Activated CD8-positive, alpha-beta T cell treated with anti-CD3 and anti-CD28 coated beads for 36 hours (primary cell): ENCODE measurements at places on chromosomes 11 and 22. TPM values are rescaled to one million over a fixed set of nuclear protein-coding genes. Genes with fewer than 3 reads are reported as not detected.
A peak's percentile ranks its signal among the peaks of the same experiment; 100 is the strongest.

ART1 gene
- total RNA-seq: not detected

ASCL3 gene
- not detected for total RNA-seq

ARSA gene
- total RNA-seq: 11.6 TPM

MMP10 gene
- not detected for total RNA-seq

ZNF70 gene
- 1.7 TPM for total RNA-seq

KLHL35 gene
- 0.16 TPM for total RNA-seq

MED19 gene
- total RNA-seq: 9.1 TPM

NDUFS8 gene
- total RNA-seq: 109 TPM

USP35 gene
- 6.8 TPM for total RNA-seq

SLC16A8 gene
- not detected for total RNA-seq

OR2D2 gene
- not detected for total RNA-seq

EIF1AD gene
- 44.4 TPM for total RNA-seq

CRYBB3 gene
- not detected for total RNA-seq

- no peaks in the 10 kb centered on the region for H3K27me3 ChIP-seq
- H3K27ac ChIP-seq: peak overlapping the region; percentile 28
- no peak overlapping the region for H3K4me3 ChIP-seq
- peaks cover 65% of the 10 kb centered on the region for H3K36me3 ChIP-seq
- DNase-seq: no peak
Observed at GRCh38 chr22:49867303-49868265, 13.9 kb downstream of the ZBED4 start.

DNA sequence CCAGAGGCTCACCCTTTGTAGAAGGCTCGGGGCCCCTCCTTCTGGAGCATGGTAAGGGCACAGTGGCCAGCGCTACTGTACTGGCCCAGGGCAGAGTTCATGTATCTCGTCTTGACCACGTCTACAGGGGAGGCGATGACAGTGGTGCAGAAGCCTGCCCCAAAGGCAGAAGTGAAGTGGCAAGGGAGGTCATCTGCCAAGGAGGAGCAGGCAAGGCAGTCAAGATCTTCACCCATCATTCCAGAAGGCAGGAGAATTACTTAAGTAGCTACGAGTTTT is 7.2 kb downstream of the UCP2 start:
- no peaks in the 10 kb centered on the region for H3K27me3 ChIP-seq
- H3K27ac ChIP-seq: peak overlapping the region; percentile 98
- H3K4me1 ChIP-seq: peaks cover 87% of the 10 kb centered on the region
- peaks cover 75% of the 10 kb centered on the region for H3K36me3 ChIP-seq
- DNase-seq: no peak
- H3K4me3 ChIP-seq: no peak overlapping the region

DNA sequence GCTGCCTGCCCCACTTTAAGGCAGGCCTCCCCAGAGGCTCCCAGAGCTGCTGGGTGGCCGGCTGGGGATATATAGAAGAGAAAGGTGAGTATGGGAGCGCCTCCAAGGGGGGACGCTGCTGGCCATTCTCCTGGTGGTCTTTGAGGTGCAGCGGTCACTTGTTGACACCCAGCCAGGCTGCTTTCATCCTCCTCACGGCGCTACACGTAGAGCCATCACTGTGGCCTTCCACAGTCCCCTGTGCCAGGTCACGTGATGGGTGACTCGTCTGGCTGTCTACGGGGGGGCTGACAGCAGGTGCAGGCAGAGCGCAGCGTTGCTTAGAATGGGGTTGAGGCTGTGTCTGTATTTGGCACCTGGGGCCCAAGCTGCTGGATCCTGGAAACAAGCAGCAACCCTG is 1.9 kb downstream of the ACR start:
- no peaks in the 10 kb centered on the region for H3K27me3 ChIP-seq
- H3K4me3 ChIP-seq: no peak overlapping the region
- no peaks in the 10 kb centered on the region for H3K36me3 ChIP-seq
- H3K4me1 ChIP-seq: no peaks in the 10 kb centered on the region

DNA sequence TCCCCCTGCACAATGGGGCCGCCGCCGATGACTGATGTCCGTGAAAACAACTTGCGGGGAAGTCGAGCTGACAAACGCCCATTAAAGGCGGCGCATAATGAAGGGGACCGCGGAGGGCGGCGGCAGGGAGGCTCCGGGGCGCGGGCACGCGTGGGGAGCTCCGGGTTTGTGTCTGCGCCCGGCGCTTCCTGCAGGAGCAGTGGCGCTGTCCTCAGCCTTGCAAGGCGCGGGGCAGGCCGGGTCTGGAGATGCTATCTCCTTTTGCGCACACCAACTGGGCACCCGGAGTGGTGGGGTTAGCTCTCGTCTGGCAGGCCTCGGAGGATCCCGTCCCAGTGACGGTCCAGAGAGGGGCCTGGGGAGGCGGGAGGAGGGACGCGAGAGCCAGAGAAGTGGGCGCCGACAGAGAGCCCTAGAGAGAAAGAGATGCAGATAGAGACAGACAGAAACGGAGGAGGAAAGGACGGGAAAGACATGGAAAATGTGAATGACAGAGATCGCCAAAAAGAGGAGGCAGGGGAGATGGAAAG is 390 bp upstream of the FGF3 start:
- no peak overlapping the region for H3K27ac ChIP-seq
- no peak overlapping the region for H3K4me3 ChIP-seq
- no peak for DNase-seq
- no peaks in the 10 kb centered on the region for H3K4me1 ChIP-seq

- H3K36me3 ChIP-seq: no peaks in the 10 kb centered on the region
- peaks cover 34% of the 10 kb centered on the region for H3K27me3 ChIP-seq
- H3K4me3 ChIP-seq: no peak overlapping the region
- H3K4me1 ChIP-seq: no peaks in the 10 kb centered on the region
- DNase-seq: no peak
Observed at GRCh38 chr22:43465291-43466015, 53.6 kb downstream of the MPPED1 start.

GRCh38 chr11:114342476-114342875 is 46.3 kb downstream of the NNMT start:
- H3K27me3 ChIP-seq: peaks cover 8% of the 10 kb centered on the region
- H3K27ac ChIP-seq: no peak overlapping the region
- H3K4me1 ChIP-seq: peaks cover 10% of the 10 kb centered on the region
- no peaks in the 10 kb centered on the region for H3K36me3 ChIP-seq
- no peak overlapping the region for H3K4me3 ChIP-seq

GRCh38 chr11:121464352-121464946 is 11.7 kb upstream of the SORL1-AS1 start:
- H3K27me3 ChIP-seq: no peaks in the 10 kb centered on the region
- H3K36me3 ChIP-seq: peaks cover 19% of the 10 kb centered on the region
- peak overlapping the region; percentile 62 for H3K4me3 ChIP-seq
- H3K4me1 ChIP-seq: peaks cover 95% of the 10 kb centered on the region
- H3K27ac ChIP-seq: peak overlapping the region; percentile 98
- peak; percentile 96 for DNase-seq

DNA sequence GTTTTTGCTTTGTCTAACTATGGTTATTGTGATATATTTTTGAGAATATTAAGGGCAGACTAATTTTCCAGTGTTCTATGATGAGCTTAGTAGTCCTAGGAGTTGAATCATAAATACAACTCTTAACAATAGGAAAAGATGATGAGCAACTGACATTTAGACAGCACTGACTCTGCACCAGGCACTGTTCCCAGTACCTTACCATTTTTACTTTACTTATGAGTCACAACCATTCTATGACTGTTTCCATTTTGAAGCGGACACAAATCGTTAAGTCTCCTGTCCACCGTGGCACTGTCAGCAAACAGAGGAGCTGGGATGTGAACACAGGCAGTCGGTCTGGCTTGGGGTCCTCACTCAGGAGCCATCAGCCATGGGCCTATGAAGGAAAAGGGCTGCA is 3.4 kb upstream of the SCGB2A2 start:
- peaks cover 11% of the 10 kb centered on the region for H3K27me3 ChIP-seq
- H3K4me1 ChIP-seq: peaks cover 23% of the 10 kb centered on the region
- H3K36me3 ChIP-seq: no peaks in the 10 kb centered on the region
- no peak overlapping the region for H3K4me3 ChIP-seq
- DNase-seq: peak; percentile 44
- peak overlapping the region; percentile 43 for H3K27ac ChIP-seq

GRCh38 chr11:121936370-121936769 is 179.6 kb downstream of the BLID start:
- H3K27me3 ChIP-seq: peaks cover 16% of the 10 kb centered on the region
- no peak for DNase-seq
- no peaks in the 10 kb centered on the region for H3K36me3 ChIP-seq
- no peaks in the 10 kb centered on the region for H3K4me1 ChIP-seq
- no peak overlapping the region for H3K27ac ChIP-seq

DNA sequence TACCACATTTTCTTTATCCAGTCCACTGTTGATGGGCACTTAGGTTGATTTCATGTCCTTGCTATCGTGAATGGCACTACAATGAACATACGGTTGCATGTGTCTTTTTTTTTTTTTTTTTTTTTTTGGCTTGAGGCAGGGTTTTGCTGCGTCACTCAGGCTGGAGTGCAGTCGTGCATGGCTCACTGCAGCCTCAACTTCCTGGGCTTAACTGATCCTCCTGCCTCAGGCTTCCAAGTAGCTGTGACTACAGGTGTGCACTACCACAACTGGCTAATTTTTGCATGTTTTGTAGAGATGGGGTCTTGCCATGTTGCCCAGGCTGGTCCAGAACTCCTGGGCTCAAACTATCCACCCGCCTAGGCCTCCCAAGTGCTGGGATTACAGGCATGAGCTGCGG is 1.5 kb upstream of the CCDC90B start:
- H3K36me3 ChIP-seq: peaks cover 10% of the 10 kb centered on the region
- H3K27me3 ChIP-seq: no peaks in the 10 kb centered on the region
- H3K27ac ChIP-seq: peak overlapping the region; percentile 60
- H3K4me1 ChIP-seq: peaks cover 22% of the 10 kb centered on the region
- H3K4me3 ChIP-seq: no peak overlapping the region

DNA sequence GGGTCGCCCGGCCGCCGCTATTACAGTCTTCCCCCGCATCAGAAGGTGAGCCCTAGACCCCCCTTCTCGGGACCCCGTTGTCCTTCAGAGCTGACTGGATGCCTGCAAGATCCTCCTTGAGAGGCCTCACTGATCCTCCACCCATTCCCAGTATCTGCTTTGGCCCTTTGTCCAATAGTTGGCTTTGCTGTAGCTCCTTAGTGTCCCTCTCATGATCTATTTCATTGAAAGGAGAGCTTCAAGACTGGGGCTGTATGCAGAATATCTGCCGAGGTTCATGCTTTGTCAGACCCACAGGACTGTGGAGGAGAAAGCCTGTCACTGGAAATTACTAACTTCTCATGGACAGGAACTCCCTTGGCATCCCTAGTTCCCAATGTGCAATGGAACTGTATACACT is 499 bp downstream of the DLAT start:
- DNase-seq: no peak
- no peaks in the 10 kb centered on the region for H3K27me3 ChIP-seq
- peaks cover 30% of the 10 kb centered on the region for H3K4me1 ChIP-seq
- peak overlapping the region; percentile 100 for H3K27ac ChIP-seq
- peaks cover 34% of the 10 kb centered on the region for H3K36me3 ChIP-seq
- H3K4me3 ChIP-seq: peak overlapping the region; percentile 99

GRCh38 chr11:10305964-10306918 is 1.4 kb downstream of the ADM start:
- H3K27me3 ChIP-seq: peaks cover 39% of the 10 kb centered on the region
- H3K27ac ChIP-seq: no peak overlapping the region
- peak; percentile 36 for DNase-seq
- H3K4me1 ChIP-seq: peaks cover 35% of the 10 kb centered on the region
- H3K36me3 ChIP-seq: peaks cover 23% of the 10 kb centered on the region

- H3K4me1 ChIP-seq: no peaks in the 10 kb centered on the region
- no peak for DNase-seq
- H3K27me3 ChIP-seq: peaks cover 9% of the 10 kb centered on the region
- no peaks in the 10 kb centered on the region for H3K36me3 ChIP-seq
- H3K27ac ChIP-seq: no peak overlapping the region
Observed at GRCh38 chr11:79182794-79183193, 258.0 kb downstream of the TENM4 start.

- H3K36me3 ChIP-seq: no peaks in the 10 kb centered on the region
- H3K27ac ChIP-seq: peak overlapping the region; percentile 82
- no peaks in the 10 kb centered on the region for H3K27me3 ChIP-seq
Observed at GRCh38 chr11:111938687-111939160, 1.6 kb downstream of the DIXDC1 start.

GRCh38 chr11:120178561-120179056 is 32.2 kb upstream of the OAF start:
- H3K36me3 ChIP-seq: no peaks in the 10 kb centered on the region
- no peak overlapping the region for H3K27ac ChIP-seq
- DNase-seq: no peak
- H3K27me3 ChIP-seq: peaks cover 8% of the 10 kb centered on the region
- H3K4me3 ChIP-seq: no peak overlapping the region
- no peaks in the 10 kb centered on the region for H3K4me1 ChIP-seq

DNA sequence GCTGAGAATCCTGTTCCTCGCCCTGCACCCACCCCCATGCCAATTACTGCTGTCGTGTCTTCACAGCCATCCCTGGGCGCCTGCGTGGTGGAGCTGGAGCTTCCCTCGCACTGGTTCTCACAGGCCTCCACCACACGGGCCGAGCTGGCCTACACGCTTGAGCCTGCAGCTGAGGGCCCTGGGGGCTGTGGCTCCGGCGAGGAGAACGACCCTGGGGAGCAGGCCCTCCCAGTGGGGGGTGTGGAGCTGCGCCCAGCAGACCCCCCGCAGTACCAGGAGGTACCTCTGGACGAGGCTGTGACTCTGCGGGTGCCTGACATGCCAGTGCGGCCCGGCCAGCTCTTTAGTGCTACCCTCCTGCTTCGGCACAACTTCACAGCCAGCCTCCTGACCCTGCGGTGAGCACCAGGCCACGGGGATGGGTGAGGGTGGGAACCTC is 4.3 kb downstream of the TMEM132A start:
- no peaks in the 10 kb centered on the region for H3K36me3 ChIP-seq
- H3K27me3 ChIP-seq: peaks cover 11% of the 10 kb centered on the region
- peaks cover 17% of the 10 kb centered on the region for H3K4me1 ChIP-seq
- no peak overlapping the region for H3K27ac ChIP-seq
- DNase-seq: no peak

DNA sequence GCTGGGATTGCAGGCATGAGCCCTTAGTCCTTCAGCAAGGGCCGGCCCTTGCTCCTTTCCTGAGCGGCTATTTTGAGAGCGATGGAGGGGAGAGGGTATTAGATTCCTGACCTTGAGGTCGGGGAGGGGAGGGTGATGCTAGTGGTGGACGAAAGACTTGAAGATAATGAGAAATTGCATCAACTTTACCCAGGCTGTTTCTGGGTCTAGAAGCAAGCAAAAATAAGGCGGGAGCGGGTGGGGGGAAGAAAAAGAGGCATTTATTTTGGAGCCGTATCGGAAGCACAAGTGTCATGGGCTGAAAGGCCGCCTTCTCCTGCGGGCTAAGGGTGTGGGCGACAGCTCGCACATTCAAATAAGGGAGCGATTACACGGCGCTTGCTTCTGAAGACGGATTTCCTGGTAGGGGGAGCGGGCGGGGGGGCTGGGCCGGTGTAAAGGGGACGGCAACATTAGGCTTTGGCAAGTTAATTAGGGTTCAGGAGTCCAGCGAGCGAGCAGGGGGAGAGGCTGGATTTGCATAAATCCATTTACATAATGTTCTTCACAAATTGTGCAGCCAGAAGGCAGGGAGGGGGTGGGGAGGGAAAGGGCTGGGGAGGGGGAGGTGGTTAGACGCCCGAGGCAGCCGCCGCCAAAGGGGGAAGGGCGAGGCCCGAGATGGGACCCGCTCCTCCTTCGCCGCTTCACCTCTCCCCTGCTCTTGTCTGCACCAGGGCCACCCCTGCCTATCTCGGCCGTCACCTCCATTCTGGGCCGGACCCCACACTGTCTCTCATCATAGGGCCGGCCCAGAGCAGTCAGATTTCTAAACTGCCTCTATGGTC is 245.9 kb downstream of the MIAT start:
- H3K27me3 ChIP-seq: peaks cover 34% of the 10 kb centered on the region
- peak; percentile 52 for DNase-seq
- H3K27ac ChIP-seq: no peak overlapping the region
- no peaks in the 10 kb centered on the region for H3K36me3 ChIP-seq
- H3K4me3 ChIP-seq: peak overlapping the region; percentile 60
